M059J (cell line): ENCODE measurements at places on chromosomes 1 and 21.

- DNase-seq, result no peak
Measured at GRCh38 chr1:205497351-205497750, 7.1 kb upstream of the CDK18 start.

GRCh38 chr1:43250351-43250761 is 19.4 kb upstream of the TMEM125 start:
- DNase-seq, result no peak

DNA sequence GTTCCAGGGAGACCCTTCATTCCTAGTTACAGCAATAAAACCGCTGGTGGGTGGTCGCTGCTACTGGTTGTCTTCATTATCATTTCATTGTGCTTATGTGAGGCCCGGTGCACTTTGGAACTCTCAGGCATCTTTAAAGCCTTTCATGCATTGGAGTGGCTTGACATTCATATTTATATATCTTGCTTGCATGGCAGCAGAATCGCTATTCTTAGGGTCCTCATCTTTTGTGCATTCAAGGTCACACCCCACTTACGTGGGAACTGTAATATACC is 110.1 kb downstream of the ZBTB18 start:
- DNase-seq, result no peak

GRCh38 chr1:177334903-177335302 is 164.1 kb downstream of the BRINP2 start:
- DNase-seq, result no peak

DNA sequence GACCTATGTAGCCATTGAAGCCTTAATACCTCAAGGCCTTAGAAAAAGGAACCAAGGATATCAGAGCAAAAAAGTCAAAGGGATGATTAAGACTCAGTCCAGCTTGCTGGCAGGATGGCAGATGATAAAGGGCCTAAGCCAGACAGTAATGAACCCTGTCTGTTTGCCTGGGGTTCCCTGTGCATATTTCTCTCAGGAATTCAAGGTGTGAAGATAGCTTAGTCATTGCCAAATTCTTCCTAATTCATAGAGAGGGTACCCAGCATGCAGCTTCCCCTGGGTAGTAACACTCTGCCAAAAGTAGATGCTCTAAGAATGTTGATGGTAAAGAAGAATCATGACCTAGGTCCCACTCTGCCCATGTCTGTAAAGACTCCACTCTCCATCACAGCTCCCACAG is 210.6 kb upstream of the COA6 start:
- no peak for DNase-seq

DNA sequence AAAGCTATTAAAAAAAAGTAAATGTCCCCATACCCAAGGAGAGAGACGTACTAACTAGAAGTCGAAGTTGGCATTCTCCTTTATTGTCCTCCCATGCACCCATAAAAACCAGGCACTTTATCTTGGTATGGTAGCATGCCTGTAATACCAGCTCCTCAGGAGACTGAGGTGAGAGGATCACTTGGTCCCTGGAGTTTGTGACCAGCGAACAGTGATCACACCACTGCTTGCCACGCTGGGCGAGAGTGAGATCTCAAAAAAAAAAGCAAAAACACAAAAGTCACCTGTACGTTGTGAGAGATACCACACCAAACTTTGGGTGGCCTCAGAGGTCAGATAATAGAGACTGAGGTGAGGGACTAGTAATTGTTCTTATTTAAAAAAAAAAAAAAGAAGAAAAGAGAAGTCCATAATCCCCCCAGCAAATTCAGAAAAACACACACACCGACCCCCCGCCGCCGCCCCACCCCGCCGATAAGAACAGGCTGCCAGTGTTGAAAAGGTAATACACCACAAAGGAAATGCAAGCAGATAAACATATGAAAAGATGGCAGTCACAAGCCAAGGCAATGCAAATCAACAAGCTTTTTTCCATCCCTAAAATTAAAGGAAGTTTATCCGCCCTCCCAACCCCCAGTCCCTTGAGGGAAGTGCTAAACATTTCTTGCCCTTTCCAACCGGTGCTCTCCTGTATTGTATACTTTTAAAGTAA is 3.6 kb downstream of the L1TD1 start:
- DNase-seq, result no peak

GRCh38 chr1:115088871-115089419 is 358 bp downstream of the TSPAN2 start:
- DNase-seq, result no peak

DNA sequence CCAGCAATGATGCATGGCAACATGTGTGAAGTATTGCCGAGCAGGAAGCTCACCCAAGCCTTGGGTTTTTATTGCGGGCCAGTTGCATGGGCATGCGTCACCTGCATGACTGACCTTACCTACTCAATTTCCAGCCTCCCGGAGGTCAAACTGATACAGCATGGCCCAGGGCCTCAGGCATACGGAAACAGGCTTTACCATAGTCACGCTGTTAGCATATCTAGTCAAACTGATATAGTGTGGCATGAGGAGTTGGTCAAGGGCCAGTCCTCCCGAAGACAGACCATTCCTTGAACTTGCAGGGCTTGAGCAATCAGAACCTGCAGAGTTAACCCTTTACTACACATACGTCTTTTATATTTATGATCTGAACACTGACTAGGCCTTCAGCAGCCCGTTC is 6.4 kb upstream of the DUSP12 start:
- DNase-seq, result no peak
